ELF-1 (cell line): ENCODE measurements at places on chromosomes 1 and 21.

GRCh38 chr1:215617979-215618378 is 50.9 kb downstream of the KCTD3 start:
- no peak for DNase-seq

DNA sequence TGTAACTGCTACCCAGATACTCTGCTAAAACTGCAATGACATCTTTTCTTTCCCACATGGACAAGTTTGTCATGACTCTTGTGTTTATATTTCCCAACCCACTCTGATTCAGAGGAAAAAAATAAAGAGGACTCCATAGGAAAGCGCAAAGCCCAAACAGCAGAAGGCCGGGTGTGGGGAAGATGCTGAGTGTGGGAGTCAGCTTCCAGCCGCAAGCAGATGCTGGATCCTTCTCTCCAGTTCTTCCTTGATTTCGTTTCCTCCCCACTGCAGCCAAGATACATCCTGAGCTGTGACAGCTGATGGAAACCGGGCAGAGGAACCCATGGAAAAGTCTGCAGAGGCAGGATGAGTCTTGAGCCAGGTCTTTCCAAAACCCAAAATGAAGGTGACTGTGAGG is 498.2 kb downstream of the PLPP3 start:
- no peak for DNase-seq

DNA sequence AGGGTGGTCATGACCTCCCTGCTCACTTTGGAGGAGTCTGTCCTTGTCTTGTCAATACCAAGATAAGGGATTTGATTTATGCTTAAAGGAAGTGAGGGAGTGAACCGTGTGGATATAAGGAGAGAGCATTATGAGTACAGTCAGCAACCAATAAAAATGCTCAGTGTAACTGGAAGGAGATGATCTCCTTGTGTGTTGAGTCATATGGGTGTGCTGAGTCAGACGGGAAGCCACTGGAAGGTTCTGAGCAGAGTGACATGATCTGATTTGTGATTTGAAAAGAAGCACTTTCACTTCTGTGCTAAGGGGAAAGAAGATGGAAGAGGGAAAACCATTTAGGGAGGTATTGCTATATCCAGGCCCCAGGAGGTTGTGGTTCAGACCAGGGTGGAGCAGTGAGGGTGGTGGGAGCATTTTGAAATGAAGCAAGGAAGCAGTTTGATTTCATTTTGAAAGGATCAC is 2.5 kb upstream of the BCL10 start:
- no peak for DNase-seq

DNA sequence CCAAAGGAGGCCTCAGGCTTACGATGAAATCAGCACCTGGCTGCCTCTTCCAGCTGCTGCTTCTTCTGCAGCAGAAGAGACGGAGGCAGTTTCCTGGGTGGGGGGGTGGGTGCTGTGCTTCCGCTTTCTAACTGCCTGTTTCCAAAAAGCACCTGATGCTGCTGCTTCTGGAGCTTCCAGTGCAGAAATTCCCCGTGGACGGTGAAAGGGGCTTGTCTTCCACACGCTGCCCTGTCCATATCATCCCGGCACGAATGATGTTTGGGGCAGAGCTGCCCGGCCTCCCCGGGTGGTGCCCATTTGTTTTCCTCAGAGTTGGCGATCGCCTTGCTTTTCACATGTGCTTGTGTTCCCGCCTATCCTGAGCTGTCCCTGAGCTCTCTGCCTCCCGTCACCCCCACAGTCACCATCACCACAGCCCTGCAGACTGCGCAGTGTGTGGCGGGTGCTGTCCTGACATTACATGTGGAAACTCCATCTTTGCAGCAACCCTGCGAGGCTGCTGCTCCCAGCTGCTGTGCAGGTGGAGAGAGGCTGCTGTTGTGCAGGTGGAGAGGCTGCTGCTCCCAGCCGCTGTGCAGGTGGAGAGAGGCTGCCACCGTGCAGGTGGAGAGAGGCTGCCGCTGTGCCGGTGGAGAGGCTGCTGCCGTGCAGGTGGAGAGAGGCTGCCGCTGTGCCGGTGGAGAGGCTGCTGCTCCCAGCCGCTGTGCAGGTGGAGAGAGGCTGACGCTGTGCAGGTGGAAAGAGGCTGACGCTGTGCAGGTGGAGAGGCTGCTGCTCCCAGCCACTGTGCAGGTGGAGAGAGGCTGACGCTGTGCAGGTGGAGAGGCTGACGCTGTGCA is 1.8 kb downstream of the TTLL10 start:
- no peak for DNase-seq

GRCh38 chr1:55463814-55464475 is 248.8 kb upstream of the USP24 start:
- no peak for DNase-seq

DNA sequence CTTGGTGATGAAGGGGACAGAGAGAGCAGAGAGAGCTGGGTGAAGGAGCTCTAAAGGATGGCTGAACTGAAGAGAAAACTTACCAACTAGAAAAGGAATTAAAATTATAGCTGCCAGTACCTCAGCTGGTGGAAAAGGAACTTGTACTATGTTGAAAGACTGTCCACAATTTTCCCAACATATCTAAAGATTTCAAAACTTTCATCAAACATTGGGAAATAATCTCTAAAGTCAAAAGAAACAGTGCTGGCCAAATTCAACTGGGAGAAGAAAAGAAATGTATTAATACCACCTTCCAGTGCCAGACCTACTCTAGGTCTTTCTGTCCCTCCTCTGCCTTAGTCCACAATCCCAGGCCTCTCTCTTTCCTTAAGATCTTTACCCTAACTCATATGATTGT is 6.1 kb downstream of the SMG5 start:
- DNase-seq, result no peak

DNA sequence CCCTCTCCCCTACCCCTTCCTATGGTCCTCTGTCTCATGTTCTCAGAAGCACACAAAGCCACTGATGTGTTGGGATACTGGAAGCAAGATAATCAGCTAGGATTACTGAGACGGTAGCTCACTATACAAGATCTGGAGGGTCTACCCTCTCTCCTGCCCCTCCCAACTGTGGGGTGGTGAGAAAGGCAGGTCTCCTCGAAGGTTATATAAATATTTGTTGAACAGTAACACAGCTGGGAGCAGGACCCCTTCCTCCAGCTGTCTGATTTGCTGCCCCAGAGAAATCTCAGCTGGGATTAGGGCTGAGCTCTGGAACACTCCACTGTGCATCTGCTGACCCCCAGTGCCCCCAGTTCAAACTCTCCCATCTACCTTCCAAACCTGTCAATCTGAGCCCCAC is 94.2 kb upstream of the IPO9 start:
- no peak for DNase-seq

DNA sequence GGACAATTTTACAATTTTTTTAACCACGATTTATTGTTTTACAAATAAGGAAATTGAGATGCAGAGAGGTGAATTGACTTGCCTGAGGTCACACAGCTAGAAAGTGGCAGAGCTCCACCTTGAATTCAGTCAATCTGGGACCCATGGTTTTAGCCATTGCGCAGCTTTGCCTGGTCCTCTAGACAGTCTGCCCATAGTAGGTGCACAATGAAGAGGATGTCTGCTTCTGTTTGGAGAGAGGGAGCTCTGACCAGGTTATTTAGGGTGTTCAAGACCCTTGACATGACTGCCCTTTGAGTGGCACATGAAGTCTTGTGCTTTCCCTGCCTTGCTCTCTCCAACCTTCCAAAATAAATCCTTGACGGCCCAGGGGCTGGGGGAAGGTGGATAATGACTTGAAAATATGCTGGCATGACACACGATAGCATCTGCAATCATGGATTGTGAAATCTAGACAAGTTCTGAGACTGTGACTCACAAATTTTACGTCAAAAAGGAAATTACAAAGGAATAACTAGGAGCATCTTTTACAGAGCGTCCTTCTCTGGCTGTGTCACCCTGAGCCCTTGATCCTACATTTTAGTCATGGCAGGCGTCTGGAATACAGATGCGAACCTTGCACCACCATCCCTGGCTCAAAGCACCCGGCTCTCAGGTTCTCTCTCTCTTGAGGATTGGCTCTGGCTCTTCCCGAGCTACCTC is 26.2 kb upstream of the ID3 start:
- no peak for DNase-seq

DNA sequence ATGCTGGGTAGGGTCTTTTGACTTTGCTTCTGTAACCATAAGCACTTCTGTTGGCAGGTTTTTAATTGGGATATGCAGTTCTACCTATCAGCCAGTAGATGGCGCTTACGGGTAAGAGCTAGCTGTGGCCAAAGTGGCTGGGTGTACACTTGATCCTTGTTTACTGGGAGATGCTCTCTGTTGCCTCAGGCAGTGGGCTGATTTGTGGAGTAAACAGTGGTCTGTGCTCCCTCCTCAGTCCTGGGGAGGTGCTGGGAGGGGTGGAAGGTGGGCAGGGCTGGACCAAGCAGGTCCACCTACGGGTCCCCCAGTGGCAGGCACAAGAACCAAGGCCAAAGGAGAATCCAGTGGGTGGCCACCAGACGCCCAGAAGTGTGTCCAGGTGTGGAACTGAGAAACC is 43.4 kb downstream of the RALGPS2 start:
- peak; percentile 65 for DNase-seq

DNA sequence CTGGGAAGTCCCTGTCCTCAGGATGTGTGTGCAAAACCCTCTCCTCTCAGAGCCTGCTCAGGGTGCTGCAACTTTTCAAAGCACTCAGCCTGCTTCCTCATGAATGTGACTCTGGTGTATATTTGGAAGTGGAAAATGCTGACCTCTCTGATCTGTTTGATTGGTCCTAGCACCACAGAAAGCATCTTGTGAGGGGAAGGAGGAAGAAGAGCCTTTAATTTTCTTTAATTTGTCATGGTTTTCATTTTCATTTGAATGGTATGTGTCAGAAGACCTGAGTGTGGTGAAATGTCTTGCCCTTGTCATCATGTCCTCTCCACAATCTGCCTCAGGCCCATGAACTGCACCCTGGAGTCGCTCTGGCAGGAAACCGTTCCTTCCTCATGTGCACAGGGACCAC is 383.5 kb downstream of the NTNG1 start:
- no peak for DNase-seq

GRCh38 chr1:17045634-17046333 is 8.0 kb downstream of the SDHB start:
- DNase-seq, result no peak

DNA sequence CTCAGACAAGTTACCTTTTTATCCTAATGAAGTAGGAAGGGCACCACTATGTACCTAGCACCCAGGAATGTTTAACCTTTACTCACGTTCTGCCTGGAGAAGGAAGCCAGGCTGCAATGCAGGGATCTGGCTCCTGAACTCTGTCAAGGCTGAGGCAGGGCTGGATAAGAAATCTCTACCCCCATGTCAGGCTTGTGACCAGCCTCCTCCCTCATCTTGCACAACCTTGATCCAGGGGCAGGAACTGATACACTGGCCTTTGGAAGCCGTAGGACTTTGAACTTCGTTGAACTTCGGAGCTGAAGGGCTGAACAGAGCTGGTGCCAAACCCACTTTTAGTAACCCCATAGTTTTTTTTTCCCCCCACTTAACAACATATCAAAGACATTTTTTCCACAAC is 8.0 kb upstream of the AKR1A1 start:
- DNase-seq, result no peak

- no peak for DNase-seq
These were observed 148.9 kb downstream of the ETS2 start for GRCh38 chr21:38954588-38955004.

GRCh38 chr1:8421721-8422120 is 103.8 kb downstream of the SLC45A1 start:
- no peak for DNase-seq

- DNase-seq, result peak; percentile 1
These were observed 3.5 kb upstream of the KRTAP27-1 start for GRCh38 chr21:30340714-30341573.

DNA sequence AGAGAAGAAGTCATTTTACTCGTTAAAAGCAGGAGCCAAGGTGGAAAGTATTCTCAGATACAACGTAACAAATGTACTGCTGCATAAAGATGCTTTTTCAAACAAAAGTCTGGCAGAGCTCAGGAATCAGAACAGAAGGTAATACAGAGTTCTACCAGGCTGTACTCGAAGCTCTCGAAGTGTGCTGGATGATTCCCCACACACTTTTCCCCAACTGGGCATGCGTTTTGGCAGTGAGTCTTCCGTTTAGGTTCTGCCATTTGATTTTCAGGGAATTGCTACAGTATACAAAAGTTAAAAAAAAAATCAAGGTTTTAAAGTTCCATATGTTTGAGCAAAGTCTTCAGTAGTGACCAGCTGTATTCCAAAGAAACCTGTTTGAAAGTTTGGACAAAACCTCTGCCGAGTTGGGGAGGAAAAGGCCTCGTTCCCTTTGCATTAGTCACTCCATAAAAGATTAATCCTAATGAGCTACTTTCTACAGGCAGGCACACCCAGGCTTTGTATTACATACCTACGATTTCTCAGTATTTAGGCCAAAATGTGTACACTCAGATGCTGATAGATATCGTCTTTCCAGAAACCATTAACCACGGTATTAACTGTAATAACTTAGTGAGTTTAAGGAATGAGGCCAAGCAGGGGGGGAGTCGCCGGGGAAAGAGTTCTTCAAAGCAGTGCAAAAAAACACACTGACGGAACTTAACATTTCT is 477.1 kb downstream of the LMO4 start:
- DNase-seq, result peak; percentile 12

- peak; percentile 63 for DNase-seq
These were observed 43.0 kb downstream of the SLC9A1 start for GRCh38 chr1:27111626-27112573.

DNA sequence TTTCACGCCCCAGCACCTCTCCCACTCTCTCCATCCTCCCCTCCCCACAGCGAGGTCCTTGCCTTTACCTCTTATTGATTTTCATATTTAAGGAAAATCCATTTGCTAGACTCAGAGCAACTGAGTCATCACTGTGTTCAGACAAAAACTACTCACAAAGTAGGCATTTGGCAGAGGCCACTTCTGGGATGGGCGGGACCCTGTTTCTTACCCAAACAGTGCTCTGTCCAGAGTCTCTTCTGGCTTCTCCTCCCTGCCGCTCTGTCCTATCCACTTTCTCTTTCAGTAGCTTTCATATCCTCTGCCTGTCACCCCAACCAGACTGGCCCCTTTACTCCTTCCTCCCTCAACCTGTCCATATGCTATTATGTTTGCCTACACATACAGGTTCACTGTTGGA is 2.4 kb upstream of the NAV1 start:
- no peak for DNase-seq

DNA sequence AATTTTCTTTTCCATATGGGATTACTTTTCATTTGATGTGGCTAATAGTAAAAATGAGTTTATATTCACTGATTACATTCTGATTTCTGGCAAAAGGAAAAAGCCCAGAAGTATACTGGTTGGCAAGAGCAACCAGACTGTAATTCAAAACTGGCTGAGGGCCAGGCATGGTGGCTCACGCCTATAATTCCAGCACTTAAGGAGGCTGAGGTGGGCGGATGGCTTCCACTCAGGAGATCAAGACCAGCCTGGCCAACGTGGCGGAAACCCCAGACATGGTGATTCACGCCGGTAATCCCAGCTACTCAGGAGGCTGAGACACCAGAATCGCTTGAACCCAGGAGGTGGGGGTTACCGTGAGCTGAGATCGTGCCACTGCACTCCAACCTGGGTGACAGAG is 14.5 kb downstream of the SYT11 start:
- DNase-seq, result no peak
